M059J (cell line): ENCODE measurements at places on chromosomes 2 and 18. TPM values are rescaled to one million over a fixed set of nuclear protein-coding genes. Genes with fewer than 3 reads are reported as not detected.
A peak's percentile ranks its signal among the peaks of the same experiment; 100 is the strongest.

CLEC4F gene
- total RNA-seq, result not detected in 2 replicates

SH3RF3 gene
- total RNA-seq, result 1.9 and 2.5 TPM in 2 replicates

UGT1A5 gene
- not detected in 2 replicates for total RNA-seq

CIB4 gene
- total RNA-seq, result not detected in 2 replicates

SLC5A7 gene
- total RNA-seq, result not detected in 2 replicates

LRRTM4 gene
- 0.07 TPM in 1 of 2 replicates, not detected in the other for total RNA-seq

ATOH8 gene
- total RNA-seq, result 21.4 and 43.0 TPM in 2 replicates

C2orf81 gene
- 0.57 and 1.6 TPM in 2 replicates for total RNA-seq

GPR155 gene
- 1.6 and 2.5 TPM in 2 replicates for total RNA-seq

ST6GAL2 gene
- total RNA-seq, result not detected in 2 replicates

GDF7 gene
- 0.05 TPM in 1 of 2 replicates, not detected in the other for total RNA-seq

KIAA2012 gene
- not detected in 2 replicates for total RNA-seq

MYOM1 gene
- 0.10 TPM in 1 of 2 replicates, not detected in the other for total RNA-seq

DNA sequence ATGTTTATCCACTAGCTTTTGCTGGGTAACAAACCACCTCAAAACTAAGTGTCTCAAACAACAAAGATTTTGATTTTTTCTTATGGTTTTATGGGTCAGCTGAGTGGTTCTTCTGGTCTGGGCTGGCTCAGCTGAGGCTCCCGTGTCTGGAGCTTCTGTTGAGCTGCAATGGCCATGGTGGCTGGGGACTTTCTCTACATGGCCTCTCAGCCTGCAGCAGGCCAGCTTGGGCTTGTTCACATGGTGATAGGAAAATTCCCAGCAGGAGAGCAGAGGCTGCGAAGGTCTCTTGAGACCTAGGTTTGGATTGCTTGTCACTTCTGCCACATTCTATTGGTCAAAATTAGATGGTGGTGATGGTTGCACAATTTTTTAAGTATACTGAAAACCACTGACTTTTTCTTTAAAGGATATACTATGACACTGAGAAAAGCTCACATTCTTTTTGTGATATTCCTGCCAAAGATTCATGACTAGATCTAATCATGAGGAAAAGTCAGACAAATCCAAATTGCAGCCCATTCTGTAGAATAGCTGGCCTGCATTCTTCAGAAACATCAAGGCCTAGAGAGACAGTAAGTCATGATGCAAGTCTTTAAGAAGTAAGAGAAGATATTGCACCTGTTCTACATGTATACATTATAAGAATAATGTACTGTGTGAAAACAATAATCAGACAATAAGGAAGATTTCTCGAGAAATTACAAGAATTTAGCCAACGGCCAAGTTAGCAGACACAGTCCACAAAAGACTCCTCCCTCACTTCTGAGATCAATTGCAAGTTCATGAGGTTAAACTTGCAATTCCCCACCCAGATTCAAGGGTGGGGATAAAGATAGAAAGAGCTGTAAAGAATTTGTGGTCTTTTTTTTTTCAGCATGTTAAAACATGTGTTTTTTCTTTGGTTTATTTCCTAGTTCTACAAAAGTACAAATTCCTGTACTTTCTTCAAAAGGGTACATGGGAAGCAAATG, 35.0 kb upstream of the IL1R2 start:
- no peak for DNase-seq

DNA sequence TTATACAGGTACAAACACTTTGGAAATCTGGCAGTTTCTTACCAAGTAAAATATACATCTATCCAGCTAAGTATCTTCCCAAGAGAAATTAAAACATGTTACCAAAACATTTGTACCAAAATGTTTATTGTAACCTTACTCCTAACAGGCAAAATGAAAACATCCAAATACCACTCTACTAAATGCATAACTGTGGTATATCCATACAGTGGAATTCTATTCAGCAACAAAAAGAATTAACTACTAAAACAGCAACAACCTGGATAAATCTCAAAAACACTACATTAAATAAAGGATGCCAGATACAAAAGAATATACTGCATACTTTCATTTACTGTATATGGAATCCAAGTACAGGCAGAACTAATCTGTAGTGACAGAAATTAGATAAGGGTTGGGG, 51.1 kb downstream of the TLK1 start:
- no peak for DNase-seq

- DNase-seq, result no peak
These were observed 98.7 kb downstream of the STPG4 start for GRCh38 chr2:47056374-47056773.

GRCh38 chr2:218981881-218982585, 3.0 kb downstream of the FEV start:
- DNase-seq, result no peak

- DNase-seq, result no peak
These were observed 214.9 kb upstream of the TNP1 start for GRCh38 chr2:217074576-217075255.

DNA sequence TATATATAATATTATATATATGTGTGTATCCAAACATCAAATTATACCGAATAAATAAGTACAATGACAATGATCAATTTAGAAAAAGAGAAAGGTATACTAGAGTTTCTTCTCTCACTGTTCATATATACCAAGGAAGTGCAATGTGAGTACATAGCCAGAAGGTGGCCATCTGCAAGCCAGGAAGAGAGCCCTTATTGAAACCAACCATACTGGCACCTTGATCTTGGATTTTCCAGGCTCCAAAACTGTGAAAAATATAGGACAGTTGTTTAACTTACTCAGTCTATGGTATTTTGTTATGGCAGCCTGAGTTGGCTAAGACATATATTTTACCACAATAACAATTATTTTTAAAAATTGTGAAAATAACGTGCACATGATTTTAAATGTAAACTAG, 1490.2 kb upstream of the SLC39A10 start:
- DNase-seq, result peak; percentile 33

DNA sequence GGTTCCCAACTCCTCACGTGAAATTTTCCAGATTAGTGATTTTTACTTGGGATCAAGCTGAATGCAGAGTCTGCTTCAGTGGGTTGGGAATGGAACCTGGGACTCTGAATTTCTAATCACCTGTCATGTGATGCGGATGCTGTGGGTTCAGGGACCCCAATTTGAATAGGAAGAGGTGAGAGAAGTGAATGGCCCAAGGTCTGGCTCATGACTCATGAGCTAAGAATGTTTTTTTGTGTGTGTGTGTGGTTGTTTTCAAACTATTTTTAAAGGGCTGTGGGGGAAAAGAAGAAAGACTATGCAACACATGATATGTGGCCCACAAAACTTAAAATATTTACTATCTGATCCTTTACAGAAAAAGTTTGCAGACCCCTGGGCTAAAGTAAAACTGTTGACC, 108.5 kb upstream of the CYRIA start:
- peak; percentile 15 for DNase-seq

- DNase-seq, result no peak
These were observed 22.4 kb downstream of the PTPN2 start for GRCh38 chr18:12861637-12862036.

- peak; percentile 87 for DNase-seq
These were observed 71.6 kb upstream of the CHRNA1 start for GRCh38 chr2:174835797-174836255.

- no peak for DNase-seq
These were observed 104.7 kb upstream of the NABP1 start for GRCh38 chr2:191573216-191573615.

- no peak for DNase-seq
These were observed 64.3 kb upstream of the RBMS1 start for GRCh38 chr2:160557903-160558302.

- no peak for DNase-seq
These were observed 1.5 kb upstream of the UGP2 start for GRCh38 chr2:63840081-63840784.

- DNase-seq, result no peak
These were observed 21.1 kb downstream of the USP14 start for GRCh38 chr18:179499-179898.

DNA sequence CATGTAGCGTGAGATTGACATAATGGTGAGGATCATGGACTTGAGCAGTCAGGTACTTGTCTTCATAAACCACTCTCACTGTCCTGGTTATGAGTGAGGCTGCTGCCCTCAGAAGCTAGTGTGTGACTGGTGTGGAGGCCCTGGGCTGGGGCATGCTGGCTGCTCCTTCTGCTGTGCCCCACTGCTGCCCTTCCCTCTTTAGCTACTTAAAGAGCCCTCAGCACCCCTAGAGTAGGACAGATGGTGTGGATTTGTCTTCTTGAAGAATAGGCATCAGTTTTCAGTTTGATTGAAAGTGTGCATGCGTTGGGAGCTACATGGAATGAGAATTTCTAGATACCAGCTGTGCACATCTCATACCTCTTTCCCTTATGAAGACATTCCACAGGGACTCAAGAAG, 15.4 kb downstream of the CPLX4 start:
- no peak for DNase-seq

DNA sequence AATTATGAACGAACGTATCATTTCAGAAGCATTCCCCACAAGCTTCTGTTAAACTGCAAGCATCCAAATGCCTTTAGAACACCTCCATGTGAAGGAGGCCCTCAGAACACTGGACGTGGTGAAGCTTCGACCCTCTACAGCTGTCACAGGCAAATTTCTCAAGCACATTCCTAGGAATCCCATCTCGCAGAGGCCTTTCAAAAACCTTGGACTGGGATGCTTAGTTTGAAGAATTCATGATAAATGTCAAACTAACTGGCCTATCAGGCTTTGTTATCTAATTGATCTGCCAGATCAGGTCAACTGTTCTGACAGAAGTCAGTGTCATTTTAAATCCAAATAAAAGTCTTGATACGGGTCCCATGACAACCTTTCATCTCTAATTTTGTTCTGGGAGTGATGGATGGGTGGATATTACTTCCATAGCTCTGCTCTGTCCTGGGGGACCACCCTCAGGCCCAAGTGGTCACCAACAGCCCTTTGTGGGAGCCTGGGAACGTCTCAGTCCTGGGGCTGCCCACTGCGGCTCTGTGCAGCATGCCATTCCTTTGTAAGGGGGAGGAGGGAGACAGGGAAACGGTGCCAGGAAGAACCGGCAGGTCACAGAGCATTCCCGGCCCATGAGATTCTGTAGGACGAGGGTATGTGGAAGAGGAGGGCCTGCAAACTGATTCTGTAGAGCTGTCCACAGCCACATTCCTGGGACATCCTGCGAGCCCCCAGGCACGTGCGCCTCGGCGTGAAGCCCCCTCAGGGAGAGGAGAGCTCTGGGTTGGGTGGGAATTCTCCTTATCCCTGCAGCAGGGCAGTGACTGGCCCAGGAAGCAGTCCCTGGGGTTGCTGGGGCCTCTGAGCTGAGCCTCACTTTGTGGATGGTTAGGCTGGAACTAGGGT, 59.1 kb upstream of the PXDN start:
- no peak for DNase-seq

DNA sequence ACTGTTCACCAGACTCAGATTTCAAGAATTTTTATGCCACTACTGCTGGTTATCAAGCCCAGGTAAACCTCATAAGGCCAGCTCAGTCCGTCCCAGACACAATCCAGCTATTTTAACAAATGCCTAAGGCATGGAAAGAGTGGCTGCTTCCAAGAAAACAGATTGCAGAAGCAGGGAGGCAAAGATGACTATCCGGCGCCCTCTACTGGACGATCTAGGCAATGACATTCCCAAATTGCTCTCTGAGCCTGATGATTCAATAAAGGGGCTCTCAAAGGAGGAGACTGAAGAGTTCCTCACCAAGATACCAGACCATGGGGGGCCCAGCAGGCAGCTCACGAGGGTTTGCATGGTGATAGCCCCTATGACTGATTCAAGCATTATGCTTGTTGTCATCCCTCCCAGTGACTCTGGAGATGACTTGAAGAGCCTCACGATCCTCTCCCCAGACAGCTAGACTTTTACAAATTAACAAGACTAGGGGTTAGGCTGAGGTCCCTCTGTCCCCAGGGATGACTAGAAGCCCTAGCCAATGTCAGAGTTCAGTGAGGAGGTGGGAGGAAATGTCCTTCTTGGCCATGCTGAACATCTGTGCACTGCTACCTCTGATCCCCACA, 25.0 kb downstream of the SERPINB8 start:
- DNase-seq, result peak; percentile 45

DNA sequence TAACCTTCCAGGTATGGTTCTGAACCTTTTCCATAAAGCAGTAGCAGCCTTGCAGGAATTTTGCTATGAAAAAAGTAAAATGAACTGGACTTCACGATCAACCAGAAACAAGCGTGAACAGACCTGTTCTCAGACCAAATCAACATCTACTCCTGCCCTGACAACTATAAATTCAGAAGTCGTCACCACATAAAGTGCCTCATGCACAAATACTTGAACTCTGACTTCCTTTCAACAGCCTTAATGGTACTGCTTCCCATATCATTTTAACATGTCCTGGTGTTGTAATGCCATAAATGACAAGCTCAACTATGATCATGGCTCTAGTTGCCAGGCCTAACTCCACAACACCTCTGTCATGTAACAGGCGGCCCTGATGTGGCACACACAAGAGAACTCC, 262.4 kb downstream of the MTX2 start:
- no peak for DNase-seq

GRCh38 chr2:85187069-85187468, 53.9 kb downstream of the TCF7L1 start:
- DNase-seq, result no peak

DNA sequence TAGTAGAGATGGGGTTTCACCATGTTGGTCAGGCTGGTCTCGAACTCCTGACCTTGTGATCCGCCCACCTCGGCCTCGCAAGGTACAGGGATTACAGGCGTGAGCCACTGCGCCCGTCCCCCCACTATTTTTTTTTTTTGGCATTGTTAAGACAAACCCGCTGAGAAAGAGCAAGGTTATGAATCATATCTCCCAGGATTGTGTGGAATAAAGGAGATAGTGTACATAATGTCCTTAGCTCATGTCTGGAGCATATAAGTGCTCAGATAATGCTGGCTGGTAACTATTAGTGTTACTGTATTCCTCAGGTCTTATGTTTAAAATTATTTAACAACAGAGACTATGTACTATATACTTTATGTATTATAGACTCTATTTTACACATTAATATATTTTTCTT, 36.0 kb downstream of the TTC27 start:
- DNase-seq, result no peak
